GM23248 (cell line): ENCODE measurements at places on chromosomes 12 and 14. TPM values are rescaled to one million over a fixed set of nuclear protein-coding genes. Genes with fewer than 3 reads are reported as not detected.

DNA sequence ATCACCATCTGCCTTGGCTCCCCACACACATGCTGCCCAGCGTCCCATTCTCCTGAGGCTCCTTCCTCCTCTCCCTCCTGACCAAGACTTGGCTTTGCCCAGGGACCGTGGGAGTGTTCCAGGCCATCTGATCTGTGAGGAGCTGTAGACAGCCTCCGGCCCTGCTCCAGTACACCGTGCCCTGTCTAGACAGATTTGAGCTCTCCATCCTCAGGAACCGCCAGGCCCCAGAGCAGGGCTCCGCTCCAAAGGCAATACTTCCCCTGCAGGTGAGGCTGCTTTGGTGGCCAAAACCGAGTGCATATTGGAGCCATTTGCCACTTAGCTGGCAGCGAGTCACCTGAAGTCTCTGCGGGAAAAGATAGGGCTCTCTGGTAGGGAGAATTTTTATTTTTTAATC, 147.4 kb downstream of the ANO2 start:
- H3K27ac ChIP-seq, result no peak overlapping the region
- no peaks in the 10 kb centered on the region; the same call in 1 of the 2 replicates for H3K27me3 ChIP-seq
- no peaks in the 10 kb centered on the region for H3K36me3 ChIP-seq
- no peak for DNase-seq
- H3K4me3 ChIP-seq, result no peak overlapping the region

DNA sequence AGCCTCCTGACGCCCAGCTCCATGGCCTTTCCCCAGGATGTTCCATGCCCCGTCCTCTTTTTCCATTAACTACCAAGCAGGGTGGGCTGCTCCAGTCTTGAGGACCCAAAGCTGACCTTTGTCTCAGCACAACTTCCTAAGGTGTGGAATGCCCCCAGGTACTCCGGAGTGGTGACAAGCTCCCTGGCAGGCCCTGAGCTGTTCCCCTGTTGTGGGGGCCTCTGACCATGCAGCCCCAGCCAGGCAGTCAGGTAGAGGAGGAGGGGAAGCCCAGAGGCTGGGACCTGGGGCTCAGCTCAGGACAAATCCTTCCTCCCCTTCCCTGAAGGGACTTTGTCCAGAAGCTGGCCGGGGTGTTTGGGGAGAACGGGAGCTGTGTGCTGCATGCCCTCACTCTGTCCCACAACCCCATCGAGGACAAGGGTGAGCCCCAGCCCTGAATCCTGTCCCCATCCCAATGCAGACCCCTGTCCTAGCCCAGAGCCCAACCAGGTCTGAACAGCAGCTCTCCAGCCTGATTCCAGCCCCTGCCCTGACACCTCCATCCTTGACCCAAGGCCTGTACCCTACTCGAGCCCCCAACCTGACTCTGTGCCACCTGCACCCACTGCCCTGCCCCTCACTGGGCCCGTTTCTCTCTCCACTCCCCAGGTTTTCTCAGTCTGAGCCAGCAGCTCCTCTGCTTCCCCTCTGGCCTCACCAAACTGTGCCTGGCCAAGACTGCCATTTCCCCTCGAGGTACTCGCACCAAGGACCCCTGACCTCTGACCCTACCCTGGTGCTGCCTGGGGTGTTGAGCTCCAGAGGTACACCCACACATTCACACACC, 4.4 kb downstream of the CARMIL3 start:
- peaks cover 18% of the 10 kb centered on the region for H3K27me3 ChIP-seq
- no peak for DNase-seq
- no peak overlapping the region for H3K4me3 ChIP-seq
- H3K27ac ChIP-seq, result no peak overlapping the region

DNA sequence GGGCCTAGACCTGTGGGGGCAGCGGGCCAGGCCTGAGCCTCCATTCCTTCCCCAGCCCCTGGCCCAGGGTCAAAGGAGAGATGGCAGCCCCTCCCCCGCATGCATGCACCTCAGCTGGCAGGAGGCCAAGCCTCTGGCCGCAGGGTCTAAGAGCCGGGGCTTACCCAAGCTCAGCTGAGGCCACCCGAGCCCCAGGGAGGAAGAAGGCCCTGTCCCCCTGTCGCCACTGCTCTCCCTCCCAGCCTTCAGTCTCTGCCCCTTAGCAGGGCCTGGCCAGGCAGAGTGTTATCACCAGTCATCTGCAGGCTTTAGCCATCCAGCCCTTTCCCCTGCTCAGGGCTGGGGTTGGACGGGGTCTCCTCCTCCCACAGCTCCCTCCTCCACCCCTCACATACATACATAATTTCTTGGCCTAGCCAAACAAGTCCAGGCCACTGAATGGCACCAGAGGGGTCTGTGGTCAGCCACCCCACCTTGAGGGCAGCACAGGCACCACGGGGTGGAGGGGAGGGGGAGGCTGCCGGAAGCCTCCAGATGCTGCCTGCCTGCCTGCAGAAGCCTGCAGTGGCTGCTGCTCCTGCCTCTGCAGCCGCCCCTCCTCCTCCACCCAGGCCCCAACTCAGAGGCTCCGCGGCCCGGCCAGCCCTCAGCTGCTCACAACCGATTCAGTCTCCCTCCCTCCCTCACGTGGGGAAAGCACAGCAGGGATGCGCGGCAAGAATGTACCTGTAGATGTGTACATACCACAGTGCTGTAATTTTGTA, 22.8 kb downstream of the RAB35 start:
- H3K4me3 ChIP-seq, result no peak overlapping the region
- no peaks in the 10 kb centered on the region for H3K27me3 ChIP-seq
- no peak overlapping the region for H3K27ac ChIP-seq
- no peak for DNase-seq

The RILPL2 gene
- total RNA-seq, result 2.5 and 2.8 TPM in 2 replicates

The DEGS2 gene
- total RNA-seq, result 1.4 TPM in 1 of 2 replicates, not detected in the other

- H3K27ac ChIP-seq, result peak within 1 kb of the TSS; percentile 44
- DNase-seq, result peak; percentile 97
- H3K4me1 ChIP-seq, result no peaks in the 10 kb centered on the region
- peak within 1 kb of the TSS; percentile 77 for H3K4me3 ChIP-seq
- H3K27me3 ChIP-seq, result no peaks in the 10 kb centered on the region
Measured at GRCh38 chr14:23352506-23353432, at the start of gene SLC22A17. Gene SLC22A17, minus strand, starts transcription at chr14:23352887.

DNA sequence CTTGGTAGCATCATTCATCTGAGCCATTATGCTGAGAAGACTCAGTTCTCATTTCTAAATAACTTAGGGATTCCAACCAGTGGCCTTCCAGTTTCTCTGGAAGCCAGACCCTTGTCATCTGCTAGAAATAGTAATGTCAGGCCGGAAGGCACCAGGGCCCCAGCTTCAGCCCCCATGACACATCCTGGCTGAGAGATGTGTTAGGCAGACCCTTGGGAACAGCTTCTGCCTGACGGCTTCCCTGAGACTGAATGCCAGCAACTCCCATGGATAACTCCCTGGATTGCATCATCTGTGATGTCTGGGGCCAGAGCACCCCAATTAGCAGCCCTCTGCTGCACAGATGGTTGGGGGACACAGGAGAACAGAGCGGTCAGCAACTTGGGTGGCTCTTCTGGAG, 583.5 kb upstream of the TBX3 start:
- no peaks in the 10 kb centered on the region for H3K36me3 ChIP-seq
- H3K4me3 ChIP-seq, result no peak overlapping the region
- no peak overlapping the region for H3K27ac ChIP-seq
- DNase-seq, result peak; percentile 28
- H3K27me3 ChIP-seq, result no peaks in the 10 kb centered on the region
- H3K4me1 ChIP-seq, result 0 out of 2 replicates have a peak, but pooled peaks cover 6% of the 10 kb centered on the region

DNA sequence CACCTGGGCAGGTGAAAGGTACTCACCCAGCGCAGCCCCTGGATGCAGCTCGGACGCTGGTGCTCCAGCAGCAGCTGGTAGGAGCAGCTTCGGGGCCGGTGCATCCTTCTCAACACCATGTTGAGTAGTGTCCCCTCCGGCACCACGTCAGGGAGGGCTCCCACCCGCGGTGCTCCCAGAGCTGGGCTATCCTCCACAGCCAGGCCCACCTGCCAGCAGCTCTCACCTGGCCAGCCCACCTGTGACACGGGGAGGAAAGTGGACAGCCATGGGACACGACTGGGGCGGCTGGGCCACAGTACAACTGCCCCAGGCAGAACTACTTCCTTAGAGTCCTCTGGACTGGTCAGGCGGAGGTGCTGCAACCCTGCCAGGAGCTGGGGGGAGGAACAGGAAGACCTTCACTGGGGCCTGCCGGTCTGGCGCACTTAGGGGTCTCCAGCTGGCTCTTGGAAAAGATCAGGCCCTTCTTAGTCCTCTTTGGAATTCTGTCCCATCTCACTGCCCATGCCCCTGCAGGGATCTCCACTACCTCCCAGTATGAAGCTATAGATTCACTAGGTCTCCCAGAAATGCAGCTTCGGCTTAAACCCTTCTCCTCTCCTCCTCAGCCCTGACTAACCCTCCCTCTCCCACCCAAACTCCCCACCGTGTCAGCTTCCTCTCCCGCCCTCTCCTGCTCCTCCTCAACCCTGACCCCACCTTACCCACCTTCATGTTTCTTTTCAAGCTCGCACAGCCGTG, 668 bp downstream of the RAPGEF3 start:
- peaks cover 21% of the 10 kb centered on the region for H3K4me1 ChIP-seq
- H3K27me3 ChIP-seq, result no peaks in the 10 kb centered on the region
- H3K36me3 ChIP-seq, result no peaks in the 10 kb centered on the region
- peak overlapping the region; percentile 78 for H3K4me3 ChIP-seq
- H3K27ac ChIP-seq, result no peak overlapping the region

DNA sequence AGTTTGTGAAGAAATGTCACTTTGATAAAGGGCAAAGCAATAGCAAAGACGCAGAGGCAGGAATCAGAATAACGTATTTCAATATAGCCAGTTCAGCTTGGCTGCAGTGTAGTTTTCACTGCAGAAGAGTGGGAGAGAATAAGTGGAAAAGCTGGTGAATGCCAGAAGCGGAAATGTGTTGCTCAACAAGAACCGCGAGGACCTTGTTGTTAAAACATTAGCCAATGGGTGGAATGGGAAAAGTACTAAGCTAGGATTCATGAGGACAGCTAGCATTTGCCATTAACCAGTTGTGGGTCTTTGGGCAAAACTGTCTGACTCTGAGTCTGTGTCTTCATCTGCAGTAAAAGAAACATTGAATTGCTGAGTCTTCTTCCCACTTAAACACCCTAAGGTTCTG, 292.9 kb upstream of the GRIP1 start:
- H3K27ac ChIP-seq, result no peak overlapping the region
- no peaks in the 10 kb centered on the region for H3K36me3 ChIP-seq
- DNase-seq, result no peak
- no peaks in the 10 kb centered on the region for H3K4me1 ChIP-seq

The RBP5 gene
- not detected in 2 replicates for total RNA-seq

GRCh38 chr12:73589220-73589619, 948.4 kb upstream of the ATXN7L3B start:
- H3K4me3 ChIP-seq, result no peak overlapping the region
- H3K27me3 ChIP-seq, result no peaks in the 10 kb centered on the region
- H3K27ac ChIP-seq, result no peak overlapping the region
- H3K36me3 ChIP-seq, result no peaks in the 10 kb centered on the region
- DNase-seq, result no peak

The CCDC60 gene
- total RNA-seq, result not detected in 2 replicates

- no peak overlapping the region for H3K27ac ChIP-seq
- H3K4me1 ChIP-seq, result no peaks in the 10 kb centered on the region
- no peak overlapping the region for H3K4me3 ChIP-seq
- H3K36me3 ChIP-seq, result no peaks in the 10 kb centered on the region
- no peaks in the 10 kb centered on the region for H3K27me3 ChIP-seq
Measured at GRCh38 chr12:4563336-4563735, 1.3 kb downstream of the DYRK4 start.

GRCh38 chr14:104295681-104296387, 157.4 kb downstream of the KIF26A start:
- no peak overlapping the region for H3K4me3 ChIP-seq
- no peak for DNase-seq
- H3K36me3 ChIP-seq, result no peaks in the 10 kb centered on the region
- no peaks in the 10 kb centered on the region for H3K4me1 ChIP-seq
- H3K27me3 ChIP-seq, result no peaks in the 10 kb centered on the region

- H3K36me3 ChIP-seq, result no peaks in the 10 kb centered on the region
- DNase-seq, result no peak
- H3K4me3 ChIP-seq, result no peak overlapping the region
- no peak overlapping the region for H3K27ac ChIP-seq
Measured at GRCh38 chr12:47352067-47352466, 272.3 kb upstream of the AMIGO2 start.

The ANKS1B gene
- total RNA-seq, result not detected in 2 replicates

GRCh38 chr12:91400271-91400670, 217.7 kb upstream of the DCN start:
- H3K27ac ChIP-seq, result no peak overlapping the region
- H3K27me3 ChIP-seq, result no peaks in the 10 kb centered on the region
- no peak for DNase-seq

The MUCL1 gene
- not detected in 2 replicates for total RNA-seq

DNA sequence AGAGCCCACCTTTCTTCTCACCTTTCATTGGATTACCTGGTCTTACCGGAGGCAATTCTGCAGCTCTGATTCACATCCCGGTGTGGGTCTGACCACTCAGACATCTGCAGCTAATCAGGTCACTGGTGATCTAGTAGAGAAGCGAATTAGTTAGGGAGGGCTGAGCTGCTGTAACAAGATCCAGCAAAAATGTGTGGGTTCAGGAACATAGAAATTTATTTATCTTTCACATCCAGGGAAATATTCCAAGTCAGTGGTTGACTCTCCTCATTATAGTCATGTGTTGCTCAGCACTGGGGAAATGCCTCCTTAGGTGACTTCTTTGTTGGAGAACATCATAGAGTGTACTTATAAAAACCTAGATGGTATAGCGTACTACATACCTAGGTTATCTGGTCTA, 218.7 kb upstream of the PELI2 start:
- H3K4me1 ChIP-seq, result no peaks in the 10 kb centered on the region
- DNase-seq, result no peak
- H3K27me3 ChIP-seq, result no peaks in the 10 kb centered on the region
- H3K27ac ChIP-seq, result no peak overlapping the region
- H3K4me3 ChIP-seq, result no peak overlapping the region

DNA sequence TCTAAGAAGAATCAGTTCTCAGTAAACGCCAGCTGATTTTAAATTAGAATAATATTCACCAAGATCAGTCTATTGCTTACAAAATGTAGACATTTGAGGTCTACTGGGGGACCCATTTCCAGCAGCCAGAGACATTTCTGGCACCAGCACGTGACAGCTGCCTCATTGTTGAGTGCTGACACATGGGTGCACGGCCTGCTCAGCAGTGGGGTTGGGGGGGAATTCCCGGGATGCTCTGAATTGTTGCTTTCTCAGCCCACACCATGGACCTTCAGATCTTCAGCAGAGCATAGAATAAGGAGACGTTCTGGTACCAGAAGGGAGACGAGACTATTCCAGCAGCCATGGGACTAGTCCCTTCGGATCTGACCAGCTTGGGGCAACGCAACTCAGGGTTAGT, 18.3 kb downstream of the PLEKHG7 start:
- no peak for DNase-seq
- H3K27me3 ChIP-seq, result no peaks in the 10 kb centered on the region
- no peak overlapping the region for H3K4me3 ChIP-seq
- H3K4me1 ChIP-seq, result peaks cover 11% of the 10 kb centered on the region
